ENCODE measurements at places on chromosomes 2 and 18. TPM values are rescaled to one million over a fixed set of nuclear protein-coding genes. Genes with fewer than 3 reads are reported as not detected.
A peak's percentile ranks its signal among the peaks of the same experiment; 100 is the strongest.

The COPS9 gene
- 132 TPM for total RNA-seq

The RNU2-63P gene
- 34.9 TPM for total RNA-seq

DNA sequence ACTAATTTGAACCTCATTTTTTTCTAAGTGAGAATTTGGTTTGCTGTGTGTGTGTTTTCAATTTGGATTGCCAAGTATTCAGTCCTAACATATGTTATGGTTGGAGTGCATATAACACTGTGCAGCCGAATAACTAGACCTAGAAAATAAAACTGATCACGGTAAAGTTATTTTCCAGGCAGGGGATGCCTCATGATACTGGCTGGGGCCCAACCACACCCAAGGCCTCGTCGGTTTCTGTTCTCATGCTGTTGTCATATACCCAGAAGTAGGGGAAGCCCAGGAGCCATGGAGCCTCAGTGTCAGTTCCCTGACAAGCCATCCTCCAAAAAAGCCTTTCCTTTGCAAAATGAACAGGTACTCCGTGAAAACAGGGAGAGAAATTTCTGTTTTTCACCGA, 160.2 kb downstream of the GBX2 start:
- no peak for DNase-seq
- H3K36me3 ChIP-seq = no peaks in the 10 kb centered on the region
- H3K27ac ChIP-seq = no peak overlapping the region
- no peaks in the 10 kb centered on the region for H3K27me3 ChIP-seq

The RNF152 gene
- total RNA-seq = 0.92 TPM

- H3K4me1 ChIP-seq = no peaks in the 10 kb centered on the region
- no peaks in the 10 kb centered on the region for H3K36me3 ChIP-seq
- no peaks in the 10 kb centered on the region for H3K27me3 ChIP-seq
- H3K4me3 ChIP-seq = no peak overlapping the region
- no peak for DNase-seq
Measured at GRCh38 chr2:105181282-105181681, 60.3 kb upstream of the GPR45 start.

The DSG4 gene
- not detected for total RNA-seq

- DNase-seq = no peak
- H3K27ac ChIP-seq = no peak overlapping the region
- peaks cover 16% of the 10 kb centered on the region for H3K4me1 ChIP-seq
- no peaks in the 10 kb centered on the region for H3K27me3 ChIP-seq
- no peak overlapping the region for H3K4me3 ChIP-seq
Measured at GRCh38 chr18:63374540-63374939, 7.5 kb upstream of the KDSR start.

The CDCA7 gene
- total RNA-seq = 116 TPM

- H3K36me3 ChIP-seq = no peaks in the 10 kb centered on the region
- no peak overlapping the region for H3K4me3 ChIP-seq
- H3K27me3 ChIP-seq = peaks cover 18% of the 10 kb centered on the region
- DNase-seq = no peak
- H3K27ac ChIP-seq = no peak overlapping the region
Measured at GRCh38 chr2:160974803-160975202, 185.4 kb upstream of the TANK start.

DNA sequence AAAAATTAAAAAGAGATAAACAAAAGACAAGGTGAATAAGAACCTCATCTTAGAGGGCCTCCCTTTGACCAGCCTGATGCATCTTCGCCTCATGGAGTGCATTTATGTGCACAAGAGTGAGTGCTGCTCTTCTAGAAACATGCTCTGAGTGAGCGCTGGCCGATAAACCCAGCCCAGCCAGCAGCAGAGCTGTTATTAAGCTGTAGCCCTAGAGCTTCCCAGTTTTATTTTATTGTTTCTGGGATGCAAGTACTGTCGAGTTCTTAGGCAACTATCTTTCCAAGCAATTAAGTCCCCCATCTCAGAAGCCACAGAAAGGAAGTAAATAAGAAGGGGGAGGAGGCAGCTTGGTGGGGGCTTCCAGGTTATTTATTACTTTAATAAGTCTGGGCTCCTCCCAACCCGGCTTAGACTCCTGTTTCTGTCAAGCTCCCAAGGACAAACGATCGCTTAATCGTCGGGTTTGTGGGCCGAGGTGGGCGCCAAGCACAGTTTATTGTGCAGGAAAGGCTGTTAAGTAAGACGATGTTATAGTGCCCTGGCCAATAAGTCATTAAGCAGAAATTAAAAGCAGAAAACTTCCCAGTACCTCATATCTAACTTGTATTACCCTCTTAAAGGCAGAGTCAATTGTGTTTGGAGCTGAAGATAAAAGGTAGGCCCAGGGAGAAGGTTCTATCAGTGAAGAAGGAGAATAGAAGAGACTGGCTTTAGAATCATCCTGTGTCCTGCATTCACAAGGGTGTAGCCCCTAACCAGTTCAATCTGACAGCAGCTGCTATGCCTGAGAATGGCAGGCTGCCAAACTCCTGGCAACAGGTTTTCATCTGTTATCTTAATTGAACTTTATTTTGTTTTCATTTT, 176.3 kb downstream of the PIK3C3 start:
- no peaks in the 10 kb centered on the region for H3K4me1 ChIP-seq
- no peaks in the 10 kb centered on the region for H3K36me3 ChIP-seq
- H3K4me3 ChIP-seq = no peak overlapping the region
- no peak overlapping the region for H3K27ac ChIP-seq

DNA sequence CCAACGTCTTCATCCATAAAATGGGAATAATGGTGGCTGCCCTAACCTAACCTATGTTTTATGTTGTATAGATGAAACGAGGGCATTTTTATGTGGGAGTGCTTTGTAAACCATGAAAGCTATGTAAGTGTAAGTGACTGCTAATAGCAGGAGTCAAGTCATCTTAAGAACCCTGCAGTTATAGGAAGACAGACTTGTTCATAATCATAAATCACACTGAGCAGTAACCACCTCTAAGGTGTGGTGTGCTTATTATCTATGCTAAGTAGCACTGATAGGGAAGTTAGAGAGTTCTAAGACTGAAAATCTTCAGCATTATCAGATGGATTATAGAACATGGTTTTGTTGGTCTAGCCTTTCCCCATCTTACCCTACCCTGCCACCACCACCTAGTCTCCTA, 24.2 kb upstream of the NRP2 start:
- H3K4me1 ChIP-seq = peaks cover 31% of the 10 kb centered on the region
- H3K27me3 ChIP-seq = peaks cover 4% of the 10 kb centered on the region
- DNase-seq = no peak
- H3K36me3 ChIP-seq = no peaks in the 10 kb centered on the region

DNA sequence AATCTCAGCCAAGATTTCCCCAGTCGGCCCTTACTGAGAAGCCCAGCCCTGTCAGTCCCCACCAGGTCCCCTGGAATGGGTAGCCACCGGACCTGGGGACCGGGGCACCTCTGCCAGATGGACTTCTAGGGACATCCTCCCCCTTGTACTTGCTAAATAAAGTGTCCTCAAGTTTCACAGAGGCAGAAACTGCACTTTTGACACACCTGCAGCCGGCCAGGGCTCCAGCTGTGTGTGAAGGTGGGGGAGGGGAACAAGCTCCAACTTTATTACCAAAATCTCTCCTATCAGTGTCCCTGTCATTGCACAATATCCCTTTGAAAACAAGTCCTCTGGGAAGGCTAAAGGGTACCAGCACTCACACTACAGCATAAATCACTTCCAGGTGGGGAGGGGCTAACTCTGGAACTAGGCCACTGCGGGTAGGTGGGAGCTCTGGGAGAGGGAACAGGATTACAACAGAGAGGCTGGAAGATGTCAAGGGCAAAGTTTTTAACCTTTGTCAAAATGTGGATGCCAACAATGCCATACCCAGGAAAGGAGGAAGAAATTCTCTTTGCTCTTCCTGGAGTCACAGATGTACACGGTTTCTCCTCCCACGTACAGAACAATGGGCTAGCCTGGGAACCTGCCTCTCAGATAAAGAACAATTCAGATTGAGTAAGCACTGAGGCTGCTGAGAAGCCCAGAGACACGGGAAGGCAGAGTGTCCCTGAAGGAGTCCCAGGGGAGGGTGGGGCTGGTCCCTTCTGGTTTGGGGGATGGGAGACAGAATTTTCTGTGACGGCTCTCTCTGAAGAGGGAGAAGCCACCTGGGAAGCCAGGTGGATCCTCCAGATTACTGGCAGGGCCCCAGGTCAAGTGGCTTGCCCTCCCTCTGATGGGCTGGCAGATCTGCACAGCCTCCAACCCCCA, 11.0 kb downstream of the SDC1 start:
- no peaks in the 10 kb centered on the region for H3K36me3 ChIP-seq
- H3K27ac ChIP-seq = no peak overlapping the region
- no peak for DNase-seq

DNA sequence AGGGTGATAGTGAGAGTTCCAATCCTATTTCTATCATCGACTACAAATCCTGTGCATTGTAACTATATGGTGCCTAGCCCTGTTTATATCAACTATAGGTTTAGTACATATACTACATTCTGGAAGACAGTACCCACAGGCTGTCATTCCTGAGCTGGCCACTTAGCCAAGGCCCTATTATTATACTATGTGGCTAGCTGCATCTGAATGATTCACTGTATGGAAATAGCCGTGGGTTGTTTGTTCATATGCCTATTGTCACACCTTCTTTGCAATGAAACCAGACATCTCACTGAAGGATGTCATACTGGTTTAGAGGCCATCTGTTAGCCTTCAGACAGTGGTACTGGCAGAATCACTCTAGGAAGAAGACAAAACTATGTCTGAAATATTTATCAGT, 62.3 kb upstream of the FSIP2 start:
- no peaks in the 10 kb centered on the region for H3K4me1 ChIP-seq
- DNase-seq = no peak
- H3K27ac ChIP-seq = no peak overlapping the region
- H3K27me3 ChIP-seq = no peaks in the 10 kb centered on the region
- no peak overlapping the region for H3K4me3 ChIP-seq
- no peaks in the 10 kb centered on the region for H3K36me3 ChIP-seq

- no peaks in the 10 kb centered on the region for H3K4me1 ChIP-seq
- no peak for DNase-seq
- H3K27me3 ChIP-seq = no peaks in the 10 kb centered on the region
- no peak overlapping the region for H3K27ac ChIP-seq
- no peak overlapping the region for H3K4me3 ChIP-seq
Measured at GRCh38 chr2:187008111-187008510, 159.1 kb upstream of the ZSWIM2 start.

The OSR1 gene
- not detected for total RNA-seq

- H3K27me3 ChIP-seq = no peaks in the 10 kb centered on the region
- H3K27ac ChIP-seq = no peak overlapping the region
- peaks cover 13% of the 10 kb centered on the region for H3K4me1 ChIP-seq
- no peaks in the 10 kb centered on the region for H3K36me3 ChIP-seq
- peak; percentile 89 for DNase-seq
Measured at GRCh38 chr2:45778720-45779171, 127.3 kb downstream of the PRKCE start.

The GALNT14 gene
- 0.33 TPM for total RNA-seq

GRCh38 chr18:62751341-62751821, 36.0 kb downstream of the PHLPP1 start:
- DNase-seq = no peak
- no peaks in the 10 kb centered on the region for H3K36me3 ChIP-seq
- H3K27me3 ChIP-seq = no peaks in the 10 kb centered on the region
- no peak overlapping the region for H3K27ac ChIP-seq

DNA sequence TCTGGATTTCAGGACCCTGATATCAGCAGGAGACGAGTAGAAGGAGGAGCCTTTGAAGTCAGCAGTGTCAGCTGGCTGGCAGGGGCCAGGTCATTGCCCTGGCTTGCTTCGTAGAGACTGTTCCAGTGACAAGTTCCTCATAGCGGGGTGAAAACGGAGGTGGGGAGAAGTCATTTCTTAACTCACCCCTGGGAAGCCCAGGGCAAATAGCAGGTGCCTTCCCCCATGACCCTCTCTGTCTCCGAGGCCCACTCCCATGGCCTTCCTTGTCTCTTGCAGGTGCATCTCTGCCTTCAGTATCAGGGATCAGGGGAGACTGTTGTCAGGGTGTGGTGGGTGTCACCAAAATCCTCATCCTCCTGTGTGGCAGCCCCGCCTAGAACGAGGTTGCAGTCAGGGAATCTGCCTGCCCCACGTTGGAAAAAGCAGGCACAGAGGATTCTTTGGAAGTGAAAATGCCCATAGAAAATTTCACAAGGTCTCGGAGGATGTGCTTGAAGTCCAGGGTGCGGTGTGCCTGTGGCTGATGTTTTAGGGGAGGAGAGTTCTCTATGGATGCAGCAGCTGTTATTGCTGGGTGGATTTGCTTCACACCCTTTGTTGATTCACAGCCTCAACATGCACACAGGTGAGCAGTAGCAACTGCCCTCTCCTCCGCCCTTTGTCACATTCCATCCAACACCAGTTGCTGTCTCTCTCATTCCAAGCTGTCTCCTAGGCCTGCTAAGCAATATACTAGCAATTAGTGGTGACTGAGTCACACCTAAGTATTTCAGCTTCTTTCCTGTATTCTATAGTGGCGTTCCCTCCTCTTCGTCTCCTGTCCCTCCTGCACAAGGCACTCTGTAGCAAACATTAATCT, 142.6 kb upstream of the FHL2 start:
- H3K27ac ChIP-seq = no peak overlapping the region
- no peak for DNase-seq
- no peak overlapping the region for H3K4me3 ChIP-seq
- H3K4me1 ChIP-seq = peaks cover 6% of the 10 kb centered on the region

The ZSWIM2 gene
- total RNA-seq = not detected

DNA sequence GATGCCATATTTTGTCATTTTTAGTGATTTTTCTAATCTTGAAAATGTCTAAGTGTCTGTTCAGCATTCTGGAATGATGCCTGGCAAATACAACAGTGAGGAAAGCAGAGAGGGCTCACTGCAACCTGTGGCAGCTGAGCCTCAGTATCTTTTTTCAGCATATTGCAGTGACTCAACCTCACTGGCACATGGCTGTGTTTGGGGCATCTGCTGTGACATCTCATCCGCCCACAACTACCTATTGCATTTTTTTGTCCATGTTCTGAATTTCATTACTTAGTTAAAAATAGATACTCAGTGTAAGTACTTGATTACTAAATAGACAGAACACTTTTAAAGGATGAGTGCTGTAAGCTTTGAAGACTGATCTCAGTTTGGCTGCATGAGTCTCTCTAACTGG, 10.7 kb downstream of the BABAM2 start:
- H3K4me1 ChIP-seq = peaks cover 52% of the 10 kb centered on the region
- DNase-seq = no peak
- H3K27me3 ChIP-seq = no peaks in the 10 kb centered on the region
- H3K27ac ChIP-seq = peak overlapping the region; percentile 19
- peaks cover 71% of the 10 kb centered on the region for H3K36me3 ChIP-seq
- no peak overlapping the region for H3K4me3 ChIP-seq

The FAM210A gene
- total RNA-seq = 42.3 TPM

- no peak for DNase-seq
- H3K27me3 ChIP-seq = no peaks in the 10 kb centered on the region
- no peak overlapping the region for H3K27ac ChIP-seq
- H3K4me1 ChIP-seq = no peaks in the 10 kb centered on the region
- no peak overlapping the region for H3K4me3 ChIP-seq
Measured at GRCh38 chr18:2148823-2149222, 422.5 kb downstream of the METTL4 start.

The TTR gene
- not detected for total RNA-seq
